ENCODE measurements at places on chromosomes 7 and 10. TPM values are rescaled to one million over a fixed set of nuclear protein-coding genes. Genes with fewer than 3 reads are reported as not detected.

The RNF32 gene
- not detected for total RNA-seq

DNA sequence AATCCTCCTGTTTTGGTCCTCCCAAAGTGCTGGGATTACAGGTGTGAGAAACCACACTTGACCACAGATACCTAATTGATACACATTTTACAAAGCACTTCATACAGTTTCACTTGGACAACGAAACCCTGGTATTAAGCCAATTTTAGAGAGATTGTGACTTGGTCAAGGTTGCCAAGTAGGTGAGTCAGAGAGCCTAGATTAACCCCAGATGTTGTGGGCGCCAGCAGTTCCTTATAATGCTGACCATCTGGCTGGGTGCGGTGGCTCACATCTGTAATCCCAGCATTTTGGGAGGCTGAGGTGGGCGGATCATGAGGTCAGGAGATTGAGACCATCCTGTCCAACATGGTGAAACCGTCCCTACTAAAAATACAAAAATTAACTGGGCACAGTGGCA is 4.9 kb upstream of the PHKG1 start:
- no peaks in the 10 kb centered on the region for H3K4me1 ChIP-seq

The RPP38 gene
- total RNA-seq = 21.4 TPM

The SPDYE11 gene
- total RNA-seq = not detected

The ASIC3 gene
- 4.7 TPM for total RNA-seq

The PHYH gene
- total RNA-seq = 4.4 TPM

GRCh38 chr10:88062798-88063472 is 199.5 kb downstream of the PTEN start:
- no peak overlapping the region for H3K4me3 ChIP-seq
- peaks cover 3% of the 10 kb centered on the region for H3K27me3 ChIP-seq
- peaks cover 51% of the 10 kb centered on the region for H3K4me1 ChIP-seq
- H3K27ac ChIP-seq = peak overlapping the region; percentile 9
- peaks cover 5% of the 10 kb centered on the region for H3K36me3 ChIP-seq

DNA sequence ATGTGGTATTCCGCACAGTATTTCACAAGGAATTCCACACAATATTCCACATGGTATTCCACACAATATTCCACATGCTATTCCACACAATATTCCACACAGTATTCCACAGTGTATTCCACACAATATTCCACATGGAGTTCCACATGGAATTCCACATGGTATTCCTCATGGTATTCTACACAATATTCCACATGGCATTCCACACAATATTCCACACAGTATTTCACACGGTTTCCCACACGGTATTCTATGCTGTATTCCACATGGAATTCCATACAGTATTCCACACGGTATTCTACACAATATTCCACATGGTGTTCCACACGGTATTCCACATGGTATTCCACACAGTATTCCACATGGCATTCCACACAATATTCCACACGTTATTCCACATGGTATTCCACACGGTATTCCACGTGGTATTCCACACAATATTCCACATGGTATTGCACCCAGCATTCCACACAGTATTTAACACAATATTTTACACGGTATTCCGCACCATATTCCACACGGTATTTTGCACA is 137.3 kb upstream of the CHST15 start:
- H3K4me3 ChIP-seq = peak overlapping the region; percentile 66
- DNase-seq = no peak
- peak overlapping the region; percentile 96 for H3K27ac ChIP-seq
- peaks cover 26% of the 10 kb centered on the region for H3K36me3 ChIP-seq
- H3K4me1 ChIP-seq = peaks cover 42% of the 10 kb centered on the region

GRCh38 chr7:29723599-29723998 is 82.7 kb upstream of the WIPF3 start:
- H3K27ac ChIP-seq = no peak overlapping the region
- H3K4me1 ChIP-seq = no peaks in the 10 kb centered on the region
- H3K36me3 ChIP-seq = no peaks in the 10 kb centered on the region
- DNase-seq = no peak

The ELOVL3 gene
- not detected for total RNA-seq

GRCh38 chr7:97844036-97844435 is 28.2 kb downstream of the ASNS start:
- no peaks in the 10 kb centered on the region for H3K36me3 ChIP-seq
- H3K4me3 ChIP-seq = no peak overlapping the region
- H3K4me1 ChIP-seq = no peaks in the 10 kb centered on the region

The NT5C2 gene
- total RNA-seq = 75.0 TPM

The BLNK gene
- not detected for total RNA-seq

- DNase-seq = no peak
- H3K27me3 ChIP-seq = peaks cover 6% of the 10 kb centered on the region
- H3K4me3 ChIP-seq = no peak overlapping the region
- H3K4me1 ChIP-seq = no peaks in the 10 kb centered on the region
Observed at GRCh38 chr10:127536972-127537760, 11.9 kb upstream of the NPS start.

The PKD1L1 gene
- 0.28 TPM for total RNA-seq

GRCh38 chr7:20958572-20958971 is 171.9 kb upstream of the SP8 start:
- H3K27ac ChIP-seq = no peak overlapping the region
- no peaks in the 10 kb centered on the region for H3K36me3 ChIP-seq
- no peak for DNase-seq

- no peaks in the 10 kb centered on the region for H3K36me3 ChIP-seq
- no peaks in the 10 kb centered on the region for H3K27me3 ChIP-seq
- H3K27ac ChIP-seq = no peak overlapping the region
- no peaks in the 10 kb centered on the region for H3K4me1 ChIP-seq
Observed at GRCh38 chr7:5850944-5851343, 29.7 kb upstream of the OCM start.

The INSYN2A gene
- total RNA-seq = not detected

GRCh38 chr10:3624367-3624766 is 160.6 kb downstream of the KLF6 start:
- H3K27ac ChIP-seq = no peak overlapping the region
- peaks cover 10% of the 10 kb centered on the region for H3K27me3 ChIP-seq
- H3K4me1 ChIP-seq = peaks cover 10% of the 10 kb centered on the region
- peaks cover 13% of the 10 kb centered on the region for H3K36me3 ChIP-seq
- DNase-seq = no peak

DNA sequence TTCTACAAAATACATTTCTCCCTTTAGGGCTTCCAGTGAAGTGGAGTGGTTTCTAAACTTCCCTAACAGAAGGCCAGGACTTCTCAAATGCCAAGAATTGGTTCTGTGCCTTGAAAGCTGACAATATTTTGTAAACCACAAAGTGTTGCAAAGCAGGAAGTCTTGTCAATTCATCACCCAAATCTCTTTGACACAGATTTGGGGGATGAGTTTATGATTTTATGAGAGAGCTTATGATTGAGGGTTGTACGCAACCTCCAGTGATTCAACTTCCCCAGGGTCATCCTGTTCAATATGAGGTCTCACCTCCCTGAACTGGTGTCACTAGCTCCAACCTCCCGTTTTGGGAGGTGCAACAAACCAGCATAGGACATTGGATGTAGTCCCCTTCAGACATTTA is 83.7 kb downstream of the PRLHR start:
- no peaks in the 10 kb centered on the region for H3K4me1 ChIP-seq
- no peak overlapping the region for H3K27ac ChIP-seq
- H3K4me3 ChIP-seq = no peak overlapping the region
- H3K27me3 ChIP-seq = peaks cover 11% of the 10 kb centered on the region
- no peaks in the 10 kb centered on the region for H3K36me3 ChIP-seq

- no peaks in the 10 kb centered on the region for H3K27me3 ChIP-seq
- DNase-seq = no peak
- H3K36me3 ChIP-seq = no peaks in the 10 kb centered on the region
- H3K4me1 ChIP-seq = no peaks in the 10 kb centered on the region
- no peak overlapping the region for H3K27ac ChIP-seq
Observed at GRCh38 chr10:46306516-46307184, 19.9 kb downstream of the ANTXRL start.

- H3K4me1 ChIP-seq = no peaks in the 10 kb centered on the region
- H3K27ac ChIP-seq = no peak overlapping the region
- no peak for DNase-seq
- H3K36me3 ChIP-seq = no peaks in the 10 kb centered on the region
- no peak overlapping the region for H3K4me3 ChIP-seq
Observed at GRCh38 chr7:122211362-122211761, 67.3 kb upstream of the AASS start.

DNA sequence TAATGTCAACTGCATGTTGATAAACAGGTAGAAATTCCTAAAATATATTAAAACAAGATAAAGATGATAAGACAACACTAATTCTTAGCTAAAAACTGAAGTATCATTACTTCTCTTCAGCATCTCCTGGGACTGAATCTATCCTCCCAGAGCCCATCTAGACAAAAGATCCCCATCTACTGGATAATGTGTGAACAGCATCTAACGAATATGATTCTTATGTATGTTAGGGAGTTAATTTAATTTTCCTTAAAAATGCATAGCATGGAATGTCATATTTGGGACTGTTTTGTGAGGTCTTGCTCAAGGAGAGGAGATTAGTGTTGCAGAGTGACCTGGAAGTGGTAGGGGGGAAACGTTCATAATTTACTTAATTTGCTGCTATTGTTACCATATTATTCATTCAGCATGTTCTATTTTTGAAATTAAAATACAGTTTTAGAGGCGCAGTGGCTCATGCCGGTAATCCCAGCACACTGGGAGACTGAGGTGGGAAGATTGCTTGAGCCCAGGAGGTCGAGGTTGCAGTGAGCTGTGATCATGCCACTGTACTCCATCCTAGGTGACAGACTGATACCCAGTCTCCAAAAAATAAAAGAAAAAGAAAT is 305.1 kb upstream of the CSTF2T start:
- no peaks in the 10 kb centered on the region for H3K4me1 ChIP-seq
- no peak overlapping the region for H3K4me3 ChIP-seq
- no peak for DNase-seq
- no peak overlapping the region for H3K27ac ChIP-seq

- H3K27ac ChIP-seq = no peak overlapping the region
- DNase-seq = no peak
- peaks cover 2% of the 10 kb centered on the region for H3K4me1 ChIP-seq
- H3K36me3 ChIP-seq = no peaks in the 10 kb centered on the region
Observed at GRCh38 chr10:60809157-60809556, 30.9 kb downstream of the CDK1 start.

GRCh38 chr10:117131376-117132327 is 6.4 kb downstream of the VAX1 start:
- H3K27me3 ChIP-seq = peaks cover 60% of the 10 kb centered on the region
- H3K4me1 ChIP-seq = peaks cover 18% of the 10 kb centered on the region
- H3K27ac ChIP-seq = no peak overlapping the region
- no peak overlapping the region for H3K4me3 ChIP-seq
- DNase-seq = no peak

DNA sequence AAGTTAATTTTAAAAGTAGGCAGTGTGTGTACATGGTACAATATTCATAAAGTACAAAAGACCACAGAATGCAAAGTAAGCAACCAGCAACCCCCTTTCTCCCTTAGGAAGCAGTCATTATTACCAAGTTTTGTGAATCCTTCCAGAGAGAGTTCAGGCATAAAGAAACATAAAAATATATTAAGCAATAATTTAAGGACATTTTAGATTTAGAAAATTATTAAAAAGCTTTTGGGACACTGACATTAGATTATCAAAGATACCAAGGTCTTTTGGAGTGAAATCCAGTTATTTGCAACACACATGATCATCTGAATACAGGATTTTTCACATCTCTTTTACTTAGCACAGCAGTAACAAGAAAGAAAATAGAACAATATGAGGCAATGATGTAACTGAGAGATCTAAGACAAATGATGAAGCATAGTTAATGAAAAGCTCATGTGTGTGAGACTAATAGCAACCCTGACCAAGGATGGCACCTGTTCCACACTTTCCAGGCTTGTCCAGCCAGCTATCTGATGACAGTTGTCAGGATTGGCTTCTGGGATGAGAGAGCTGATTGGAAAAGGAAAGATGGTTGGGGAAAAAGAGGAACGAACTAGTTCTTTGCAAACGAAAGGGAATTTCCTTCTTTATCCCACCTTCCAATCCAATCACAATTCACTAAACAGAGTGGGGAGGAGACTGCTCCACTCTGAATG is 115.5 kb upstream of the LAMB4 start:
- H3K36me3 ChIP-seq = no peaks in the 10 kb centered on the region
- DNase-seq = no peak
- H3K27ac ChIP-seq = no peak overlapping the region
- no peak overlapping the region for H3K4me3 ChIP-seq
- H3K4me1 ChIP-seq = no peaks in the 10 kb centered on the region

DNA sequence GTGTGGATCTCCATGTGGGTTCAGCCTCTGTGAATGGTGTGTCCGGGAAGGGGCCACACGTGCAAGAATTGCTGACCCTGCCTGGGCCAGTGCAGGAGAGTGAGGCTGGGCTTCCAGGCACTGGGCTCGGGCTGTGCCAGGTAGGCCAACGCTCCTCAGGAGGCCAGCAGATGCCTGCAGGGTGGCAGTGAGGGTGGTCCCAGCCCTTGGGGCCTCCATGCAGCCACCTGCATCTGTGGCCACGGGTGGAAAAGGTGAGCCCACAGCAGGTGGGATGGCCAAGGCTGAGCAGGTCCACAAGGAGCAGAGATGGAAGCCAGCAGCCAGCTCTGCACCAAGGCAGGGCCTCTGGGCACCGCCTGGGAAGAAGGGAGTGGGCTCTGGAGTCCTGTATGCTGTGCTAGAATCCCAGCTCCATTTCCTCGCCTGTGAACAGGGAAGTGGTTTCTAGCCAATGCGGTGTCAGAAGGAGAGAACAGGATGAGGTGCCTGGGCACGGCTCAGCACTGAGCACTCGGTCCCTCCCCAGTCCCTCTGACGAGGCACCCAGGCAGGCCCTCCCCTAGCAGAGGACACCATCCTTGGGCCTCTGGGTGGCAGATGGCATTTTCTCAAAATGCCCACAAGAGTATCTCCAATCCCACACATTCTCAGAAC is 31.1 kb upstream of the RET start:
- no peak overlapping the region for H3K27ac ChIP-seq
- no peak overlapping the region for H3K4me3 ChIP-seq
- peak; percentile 32 for DNase-seq
- no peaks in the 10 kb centered on the region for H3K4me1 ChIP-seq

GRCh38 chr7:55036950-55037736 is 18.3 kb downstream of the EGFR start:
- no peaks in the 10 kb centered on the region for H3K36me3 ChIP-seq
- H3K27ac ChIP-seq = no peak overlapping the region
- peaks cover 2% of the 10 kb centered on the region for H3K27me3 ChIP-seq
- H3K4me3 ChIP-seq = no peak overlapping the region
- DNase-seq = no peak
- H3K4me1 ChIP-seq = no peaks in the 10 kb centered on the region

The HGF gene
- total RNA-seq = not detected

GRCh38 chr10:36057180-36057579 is 415.1 kb upstream of the FZD8 start:
- no peaks in the 10 kb centered on the region for H3K4me1 ChIP-seq
- no peaks in the 10 kb centered on the region for H3K36me3 ChIP-seq
- H3K4me3 ChIP-seq = no peak overlapping the region

The ZNF365 gene
- 0.86 TPM for total RNA-seq

The POLR2J2 gene
- total RNA-seq = 17.7 TPM

GRCh38 chr7:149489391-149490024 is 8.1 kb downstream of the ZNF746 start:
- H3K4me3 ChIP-seq = no peak overlapping the region
- no peak overlapping the region for H3K27ac ChIP-seq
- no peak for DNase-seq

Measured in natural killer cell treated with Interleukin-12 subunit alpha and Interleukin-12 subunit beta and Interleukin-15 and Interleukin-18, amount 100 ng/mL, for 72 hours (primary cell).